ENCODE measurements at places on chromosomes 3 and 15. TPM values are rescaled to one million over a fixed set of nuclear protein-coding genes. Genes with fewer than 3 reads are reported as not detected.

- DNase-seq = no peak
Observed at GRCh38 chr15:83278191-83278590, 6.3 kb downstream of the BNC1 start.

GRCh38 chr3:128070898-128071591 is 18.8 kb downstream of the SEC61A1 start:
- DNase-seq = no peak

Gene TNNC1
- 1.3 TPM for total RNA-seq

DNA sequence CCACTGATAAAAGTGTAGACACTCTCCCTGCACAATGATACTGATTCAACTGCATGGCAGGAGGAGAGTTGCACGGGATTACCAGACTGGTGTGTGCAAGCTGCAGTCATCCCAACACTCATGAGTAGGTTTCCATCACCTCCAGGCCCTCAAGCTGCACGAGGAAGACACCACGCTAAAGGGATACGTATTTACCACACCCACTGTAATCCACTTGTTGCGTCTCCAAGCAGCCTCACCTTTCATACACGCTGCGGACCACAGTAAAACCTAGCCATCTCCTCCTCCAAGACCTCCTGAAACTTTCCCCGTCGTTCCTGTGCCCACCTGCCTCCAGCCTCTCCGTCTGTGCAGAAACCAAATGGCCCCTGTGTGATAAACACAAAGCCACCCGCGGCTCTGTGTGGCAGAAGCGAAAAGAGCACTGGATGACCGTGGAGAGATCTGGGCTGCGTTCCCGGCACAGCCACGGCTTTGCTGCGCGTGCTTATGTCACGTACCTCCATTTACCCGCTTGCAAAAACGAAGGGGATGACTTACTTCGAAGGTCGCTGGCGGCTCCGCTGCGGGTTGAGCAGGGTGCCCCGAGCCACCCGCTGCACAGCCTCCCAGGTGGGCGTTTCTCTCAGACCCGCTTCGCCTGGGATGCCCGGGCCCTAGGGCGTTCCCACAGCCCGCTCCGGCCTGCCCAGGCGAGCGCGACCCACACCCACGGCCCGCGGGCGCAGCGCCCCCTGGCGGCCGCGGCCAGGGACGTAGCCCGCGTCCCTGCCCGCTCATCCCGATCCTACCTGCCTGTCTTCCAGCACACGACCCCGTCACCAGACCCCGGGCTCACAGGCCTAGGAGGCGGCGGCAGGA is 643 bp downstream of the ABCC5 start:
- peak; percentile 20 for DNase-seq

Gene CDC25A
- total RNA-seq = 12.2 TPM

Gene STRIT1
- not detected for total RNA-seq

DNA sequence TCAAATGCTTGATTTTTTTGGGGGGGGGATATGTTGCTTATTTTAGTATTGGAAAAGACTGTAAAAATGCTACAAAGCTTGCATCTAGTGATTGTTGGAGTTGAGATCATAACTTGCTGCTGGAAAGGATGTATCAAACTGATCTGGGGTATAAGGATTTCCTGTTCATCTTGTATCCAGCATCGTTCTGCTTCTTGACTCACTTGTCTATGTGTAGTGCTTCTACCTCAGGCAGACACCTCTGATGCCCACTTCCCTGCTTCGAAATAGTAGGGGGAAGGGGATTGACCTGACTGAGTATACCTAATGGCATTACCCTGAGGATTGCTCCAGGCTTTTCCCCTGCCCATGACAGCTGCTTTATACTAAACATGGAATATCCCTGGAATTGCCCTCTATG is 42.7 kb downstream of the STT3B start:
- no peak for DNase-seq

Gene SCN11A
- not detected for total RNA-seq

Gene USP8
- 47.7 TPM for total RNA-seq

GRCh38 chr3:77536038-77536775 is 496.3 kb downstream of the ROBO2 start:
- DNase-seq = no peak

Gene CHRNA7
- total RNA-seq = 4.0 TPM

- DNase-seq = no peak
Observed at GRCh38 chr3:86814321-86814720, 176.6 kb downstream of the VGLL3 start.

GRCh38 chr15:78620021-78620526 is 722 bp downstream of the CHRNA3 start:
- no peak for DNase-seq

DNA sequence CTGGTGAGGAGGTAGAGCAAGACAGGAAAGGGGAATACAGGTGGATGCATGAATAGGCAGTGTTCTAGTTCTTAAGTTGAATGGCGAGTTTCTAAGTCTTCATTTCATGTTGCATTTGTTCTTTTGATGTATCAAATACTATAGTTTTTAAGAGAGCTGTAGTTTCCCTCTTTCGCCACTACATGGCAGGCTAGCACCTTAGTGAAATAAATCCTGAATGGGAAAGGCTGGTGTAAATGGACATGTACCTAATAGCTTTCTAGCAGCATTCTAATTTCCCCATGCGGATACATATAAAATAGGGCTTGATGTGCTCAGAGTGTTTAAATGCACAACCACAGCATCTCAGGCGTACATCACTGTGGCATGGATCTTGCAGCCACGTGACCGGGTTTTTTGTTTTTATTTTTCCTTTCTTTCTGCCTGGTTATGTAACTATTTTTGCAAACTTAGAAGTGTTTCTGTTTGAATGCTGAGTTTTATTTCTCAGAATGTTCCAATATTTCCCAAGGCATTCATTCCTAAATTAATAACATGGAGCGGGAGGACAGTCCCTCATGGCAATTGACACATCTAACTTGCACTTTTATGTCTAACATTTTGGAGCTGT is 23.5 kb upstream of the CLN6 start:
- peak; percentile 78 for DNase-seq

- DNase-seq = no peak
Observed at GRCh38 chr3:5057272-5057671, 64.8 kb upstream of the ARL8B start.

- no peak for DNase-seq
Observed at GRCh38 chr15:80581976-80582375, 113.1 kb upstream of the ABHD17C start.

DNA sequence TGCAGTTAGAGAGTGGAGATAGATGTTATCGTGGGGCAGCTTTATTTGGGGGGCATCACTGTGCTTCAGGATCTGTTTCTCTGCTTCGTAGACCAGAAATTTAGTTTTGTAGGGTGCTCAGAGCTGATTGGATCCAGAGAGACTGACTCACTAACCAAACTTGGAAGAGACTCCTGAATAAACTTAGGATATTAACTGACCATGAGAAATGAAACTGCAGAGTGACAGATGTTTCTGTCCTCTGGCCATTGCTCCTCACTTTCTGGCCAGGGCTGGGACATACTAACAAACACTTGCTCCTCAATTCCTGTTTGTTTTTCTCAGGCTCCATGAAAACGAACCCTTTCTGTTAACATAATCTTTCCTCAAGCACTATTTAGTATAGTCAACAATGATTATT is 4.3 kb downstream of the ZNF592 start:
- DNase-seq = no peak

- no peak for DNase-seq
Observed at GRCh38 chr3:24736701-24737100, 242.1 kb upstream of the THRB start.

Gene VIPR1
- total RNA-seq = not detected

DNA sequence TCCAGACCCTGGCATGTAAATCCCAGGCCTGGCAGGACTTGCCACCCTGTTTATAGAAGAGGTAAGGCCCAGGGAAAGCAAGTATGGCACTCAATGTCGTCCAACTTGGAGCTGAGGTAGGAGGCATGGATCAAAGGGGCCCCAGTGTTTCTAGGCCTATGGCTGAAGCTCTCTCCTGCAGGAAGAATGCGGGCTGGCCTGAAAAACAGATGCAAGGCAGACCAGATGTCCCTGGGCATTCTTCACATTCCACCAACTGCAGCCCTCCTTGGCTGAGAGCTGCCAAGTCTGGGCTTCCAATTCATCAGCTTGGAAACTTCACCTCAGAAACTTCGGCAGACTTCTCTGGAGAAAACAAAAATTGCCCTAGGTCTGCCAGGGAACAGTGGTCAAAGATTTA is 22.2 kb downstream of the MESD start:
- DNase-seq = no peak

DNA sequence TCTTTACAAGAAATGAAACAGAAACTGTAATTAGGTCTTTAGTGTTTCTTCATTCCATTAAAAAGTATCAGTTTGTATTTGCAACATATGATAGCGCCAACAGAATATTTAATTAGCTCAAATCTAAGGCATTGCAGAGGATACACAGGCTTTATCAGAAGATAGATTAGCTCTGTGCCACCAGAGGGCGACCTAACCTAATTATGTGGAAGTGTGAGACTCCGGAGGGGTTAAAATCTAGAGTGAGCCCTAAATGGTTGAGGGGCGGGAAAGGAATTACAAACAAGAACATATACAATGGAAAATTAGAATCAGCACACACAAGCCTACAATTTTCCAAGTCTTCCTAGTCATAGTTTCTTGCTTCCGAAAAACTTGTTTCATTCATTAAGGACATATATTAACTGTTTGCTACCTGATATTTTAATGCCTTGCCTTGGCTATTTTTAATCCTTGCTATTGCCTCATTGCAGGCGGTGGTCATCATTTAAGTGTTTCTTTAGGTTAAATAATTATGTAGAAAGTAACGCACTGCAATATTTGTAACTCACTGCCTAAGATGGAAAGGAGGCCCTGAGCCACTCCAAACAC is 18.0 kb upstream of the RYR3 start:
- peak; percentile 59 for DNase-seq

GRCh38 chr3:145820170-145820569 is 340.8 kb downstream of the PLOD2 start:
- no peak for DNase-seq

- DNase-seq = no peak
Observed at GRCh38 chr15:40438712-40439111, 2.0 kb upstream of the BAHD1 start.

- no peak for DNase-seq
Observed at GRCh38 chr3:135444058-135444457, 521.5 kb upstream of the PPP2R3A start.

Gene CCR8
- not detected for total RNA-seq
